ENCODE measurements at places on chromosomes 3 and 15.

GRCh38 chr3:48299746-48300712 is 33.4 kb downstream of the SPINK8 start:
- DNase-seq = peak; percentile 4

DNA sequence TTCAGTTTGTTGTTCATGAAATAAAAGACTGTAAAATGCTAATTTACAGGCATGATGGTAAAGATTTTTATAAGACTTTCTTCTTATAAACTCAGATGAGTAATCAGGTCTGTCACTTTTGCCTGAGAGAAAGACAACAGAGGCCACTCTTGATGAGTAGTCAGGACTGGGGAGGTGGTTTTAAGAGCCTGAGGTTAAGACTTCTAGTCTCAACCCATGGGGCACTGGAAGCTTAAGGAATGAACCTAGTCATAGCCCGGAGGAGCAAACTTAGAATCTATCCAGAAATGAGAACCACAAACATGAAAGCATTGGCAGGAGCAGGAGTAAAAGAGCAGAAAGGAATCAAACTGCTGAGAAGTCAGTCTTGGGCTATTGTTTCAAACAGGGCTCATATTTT is 846.3 kb upstream of the ARPP21 start:
- no peak for DNase-seq

GRCh38 chr15:89171136-89172072 is 50.0 kb downstream of the RLBP1 start:
- DNase-seq = peak; percentile 48

DNA sequence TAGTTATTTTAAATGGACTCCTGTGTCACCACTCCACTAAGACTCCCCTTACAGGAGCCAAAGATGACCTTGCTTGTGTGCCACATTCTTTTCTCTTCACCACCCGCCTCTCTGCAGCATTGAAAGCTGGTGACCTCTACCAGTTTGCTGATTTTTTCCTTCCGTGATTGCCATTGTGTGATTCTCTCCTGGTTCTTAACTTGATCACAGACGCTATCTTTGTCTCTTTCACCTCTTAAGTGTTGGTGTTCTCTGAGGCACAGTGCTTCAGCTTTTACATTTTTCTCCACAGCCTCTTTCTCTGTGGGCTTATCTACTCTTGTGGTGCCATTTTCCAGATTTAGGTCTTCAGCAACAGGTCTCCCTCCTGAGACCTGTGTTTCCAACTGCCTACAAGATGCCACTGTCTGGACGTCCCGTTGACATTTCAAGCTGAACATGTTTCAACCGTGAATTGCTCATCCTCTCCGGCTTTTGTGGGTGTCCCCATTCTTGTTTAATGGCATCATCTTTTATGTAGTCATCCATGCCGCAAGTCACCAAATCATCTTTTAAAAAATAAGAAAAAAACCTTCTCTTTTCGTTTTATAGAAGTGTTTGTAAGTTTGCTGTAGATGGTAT is 26.5 kb downstream of the IQGAP1 start:
- DNase-seq = peak; percentile 88

- no peak for DNase-seq
These were observed 117.5 kb downstream of the PDCD6IP start for GRCh38 chr3:33915796-33916546.

DNA sequence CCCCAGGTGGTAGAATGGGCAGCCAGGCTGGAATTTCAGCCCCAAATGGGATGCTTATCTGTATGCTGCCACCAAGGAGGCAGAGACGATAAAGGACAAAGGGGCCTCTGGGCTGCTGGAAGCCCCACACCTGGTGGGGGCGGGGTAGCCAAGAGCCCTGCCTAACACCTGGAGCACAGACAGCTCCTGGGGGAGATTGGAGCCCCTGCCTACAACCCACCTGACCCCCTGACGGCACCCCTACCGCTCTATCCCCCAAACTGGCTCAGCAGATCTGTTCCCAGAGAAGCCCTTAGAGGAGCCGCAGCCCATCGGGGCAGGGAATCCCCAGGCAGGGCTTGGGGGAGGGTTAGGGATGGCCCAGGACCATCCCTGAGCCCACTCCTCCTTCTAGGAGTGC is 15.8 kb upstream of the SEMA3F start:
- no peak for DNase-seq

GRCh38 chr3:181278468-181279238 is 289.1 kb upstream of the DNAJC19 start:
- peak; percentile 1 for DNase-seq

DNA sequence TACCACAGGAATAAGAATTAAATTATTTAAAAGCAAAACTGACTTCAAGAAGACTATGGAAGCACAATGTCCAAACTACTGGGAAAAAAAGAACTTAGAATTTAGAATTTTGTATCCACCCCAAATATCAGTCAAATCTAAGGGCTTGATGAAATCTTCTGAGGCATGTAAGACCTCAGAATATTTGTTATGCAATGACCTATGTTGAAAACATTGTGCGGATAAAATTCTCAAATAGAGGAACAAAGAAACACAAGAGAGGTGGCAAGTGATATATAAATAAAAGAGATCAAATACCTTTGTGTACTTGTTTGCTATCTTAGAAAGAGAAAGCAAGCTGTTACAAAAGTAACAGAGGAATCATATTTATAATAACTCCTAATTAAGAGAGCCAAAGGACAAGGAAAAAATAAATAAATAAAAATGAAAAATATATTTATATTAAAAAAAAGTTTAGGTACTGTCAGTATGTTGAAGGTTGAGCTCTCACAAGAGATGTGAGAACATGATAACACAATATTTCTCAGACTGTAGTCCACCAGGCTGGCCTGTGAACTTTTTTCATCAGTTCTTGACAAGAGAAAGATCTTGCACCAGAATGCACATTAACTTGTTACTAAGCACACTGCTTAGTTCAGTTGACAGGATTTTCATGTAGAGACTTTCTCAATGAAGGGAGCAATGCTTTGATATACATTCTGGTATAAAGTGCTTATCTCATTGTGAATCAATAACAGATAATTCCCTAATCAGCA is 50.0 kb downstream of the CPA3 start:
- no peak for DNase-seq

DNA sequence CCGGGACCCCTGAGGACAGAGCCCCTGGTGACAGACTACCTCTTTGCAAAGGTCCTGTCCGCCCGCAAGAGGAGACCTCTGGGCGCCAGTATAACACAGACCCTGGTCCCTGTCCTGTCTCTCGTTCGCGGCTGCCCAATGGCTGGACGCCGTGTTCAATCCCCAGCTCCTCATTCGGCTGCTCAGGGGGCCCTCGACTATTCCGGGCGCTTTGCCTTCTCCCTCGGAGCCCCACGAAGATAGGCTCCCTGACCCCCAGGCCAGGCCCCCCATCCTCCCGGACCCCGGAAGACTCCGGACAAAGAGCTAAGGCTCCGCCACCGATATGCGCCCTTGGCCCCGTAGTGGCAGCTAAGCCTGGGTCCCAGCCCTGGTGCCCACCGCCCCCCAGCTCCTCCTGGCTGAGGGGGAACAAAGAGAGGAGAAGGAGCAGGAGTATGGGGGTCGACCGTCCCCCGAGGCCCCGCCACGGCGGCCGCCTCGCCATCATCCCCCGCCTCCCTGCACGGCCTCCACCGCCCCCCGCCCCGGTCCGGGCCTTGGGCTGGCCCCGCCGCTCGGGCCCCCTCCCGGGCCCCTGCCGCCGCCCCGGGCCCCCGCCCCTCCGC is 437 bp downstream of the CELSR3 start:
- no peak for DNase-seq

DNA sequence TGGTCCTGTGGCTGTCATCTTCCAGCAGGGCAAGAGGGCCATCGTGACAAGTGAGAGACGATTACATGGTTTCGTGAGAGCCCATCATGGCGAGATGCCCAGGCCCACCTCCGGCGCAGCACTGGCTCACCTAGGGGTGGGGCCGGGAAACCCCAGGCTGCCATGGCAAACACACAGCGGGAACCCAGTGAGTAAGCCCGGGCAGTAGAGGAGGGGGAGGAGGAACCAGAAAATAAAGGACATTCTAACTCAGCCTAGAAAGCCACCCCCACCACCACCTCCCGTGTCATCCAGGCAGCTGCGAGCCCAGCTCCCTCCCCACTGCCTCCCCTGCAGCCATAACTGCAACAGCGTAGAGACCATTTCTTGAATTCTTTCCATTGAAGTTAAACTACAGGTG is 52.3 kb downstream of the PCSK6 start:
- no peak for DNase-seq

GRCh38 chr3:27024493-27024892 is 344.7 kb downstream of the NEK10 start:
- no peak for DNase-seq

- no peak for DNase-seq
These were observed 84.6 kb upstream of the WDR72 start for GRCh38 chr15:53843869-53844569.

GRCh38 chr3:157755233-157755632 is 252.0 kb upstream of the VEPH1 start:
- no peak for DNase-seq

DNA sequence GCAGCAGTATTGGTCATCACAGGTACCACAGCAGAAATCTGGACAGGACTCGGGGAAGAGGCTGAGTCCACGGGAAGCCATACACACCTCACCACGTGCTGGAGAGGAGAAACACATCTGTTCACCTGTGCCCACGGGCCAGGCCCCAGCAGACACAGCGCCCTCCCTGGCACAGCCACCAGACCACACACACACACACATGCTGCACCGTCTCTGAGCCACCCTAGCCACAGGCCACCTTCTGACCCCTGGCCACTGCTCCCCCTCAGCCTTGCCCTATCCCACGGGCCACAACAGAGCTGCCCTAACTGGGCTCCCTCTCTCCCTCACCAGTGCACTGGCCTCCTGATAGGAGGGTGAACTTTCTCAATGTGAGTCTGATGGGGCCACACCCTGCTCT is 2.8 kb downstream of the SHISA5 start:
- DNase-seq = no peak

GRCh38 chr3:170563712-170564423 is 22.0 kb downstream of the SLC7A14 start:
- DNase-seq = peak; percentile 64

DNA sequence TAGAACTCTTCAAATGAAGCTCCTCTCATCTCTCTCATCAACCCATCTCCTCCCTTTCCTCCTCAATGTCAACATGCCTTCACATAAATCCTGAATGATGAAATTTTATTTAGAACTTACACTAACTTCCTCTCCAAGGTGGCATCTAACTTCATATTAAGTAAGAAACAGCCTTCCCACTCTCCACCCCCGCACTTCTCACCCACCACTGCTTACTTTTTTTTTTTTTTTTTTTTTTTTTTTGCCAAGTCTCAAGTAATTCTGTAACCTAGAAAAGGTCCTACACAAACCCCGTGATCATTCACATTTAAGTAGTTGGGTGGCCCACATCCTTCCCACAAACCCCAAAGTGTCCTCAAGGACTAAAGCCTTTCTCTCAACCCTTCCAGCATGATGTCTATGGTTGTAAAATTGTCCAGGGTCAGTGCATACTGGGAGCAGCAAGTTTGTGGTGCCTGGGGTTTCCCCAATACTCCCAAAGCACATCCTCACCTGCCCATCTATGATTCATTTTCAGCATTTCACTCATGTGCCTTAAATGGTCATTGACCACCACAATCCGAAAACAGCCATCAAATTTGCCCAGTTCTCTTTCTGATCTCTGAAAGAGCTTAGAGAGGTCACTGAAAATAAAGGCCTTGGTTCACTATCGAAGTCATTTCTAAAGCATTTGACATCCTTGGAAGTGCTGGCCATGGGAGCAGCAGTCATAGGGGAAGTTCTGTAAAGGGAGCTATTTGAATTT is 47.2 kb downstream of the CD86 start:
- DNase-seq = no peak

GRCh38 chr3:110903771-110904519 is 167.7 kb upstream of the NECTIN3 start:
- no peak for DNase-seq

GRCh38 chr3:145817870-145818483 is 343.0 kb downstream of the PLOD2 start:
- no peak for DNase-seq

- no peak for DNase-seq
These were observed 908.9 kb downstream of the ROBO1 start for GRCh38 chr3:78858910-78859309.

DNA sequence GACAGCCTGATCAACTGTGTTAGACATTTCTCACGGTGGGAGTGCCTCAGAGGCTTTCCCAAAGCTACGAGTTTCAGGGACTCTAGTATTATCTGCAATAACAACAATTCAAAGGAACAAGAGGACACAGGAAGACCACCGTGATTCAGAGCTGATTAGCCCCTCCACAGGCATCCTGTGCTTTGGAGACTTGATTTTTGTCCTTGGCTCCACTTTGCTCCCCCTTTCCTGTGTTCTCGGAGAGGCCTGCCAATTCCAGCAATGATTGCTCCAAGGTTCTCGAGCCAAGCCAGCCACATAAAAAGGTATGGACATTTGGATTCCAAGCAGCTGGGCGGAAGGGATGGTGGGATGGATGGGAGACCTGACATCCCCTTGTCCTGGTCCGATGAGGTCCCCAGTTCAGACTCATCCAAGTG is 14.3 kb downstream of the EHD4 start:
- DNase-seq = no peak

DNA sequence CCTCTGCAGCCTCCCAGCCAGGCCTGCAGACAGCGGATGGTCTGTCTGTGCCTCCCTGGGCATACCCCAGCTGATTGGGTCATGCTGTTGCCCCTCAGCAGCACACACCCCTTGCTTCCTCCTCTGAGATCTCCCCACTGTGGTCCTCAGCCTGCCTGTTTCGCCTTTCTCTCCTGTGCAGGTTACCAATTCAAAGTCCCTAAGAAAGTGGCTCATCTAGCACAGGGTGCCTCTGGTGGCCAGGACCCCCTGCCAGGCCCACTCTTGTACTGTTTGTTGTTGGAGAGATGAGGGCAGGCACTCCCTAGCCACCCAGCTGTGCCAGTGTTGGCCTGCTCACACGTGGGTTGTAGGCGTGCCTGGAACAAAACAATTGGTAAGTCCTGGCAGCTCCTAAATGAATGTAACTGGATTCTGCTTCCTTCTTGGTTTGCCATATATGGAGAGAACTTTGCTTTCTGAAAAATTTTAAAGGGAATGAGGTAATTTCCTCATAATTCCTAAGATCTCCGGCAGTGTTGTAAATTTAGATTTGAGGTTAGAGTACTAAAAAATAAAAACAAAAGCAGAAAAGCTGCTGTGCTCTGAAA is 213.2 kb upstream of the IL12A start:
- DNase-seq = peak; percentile 82

DNA sequence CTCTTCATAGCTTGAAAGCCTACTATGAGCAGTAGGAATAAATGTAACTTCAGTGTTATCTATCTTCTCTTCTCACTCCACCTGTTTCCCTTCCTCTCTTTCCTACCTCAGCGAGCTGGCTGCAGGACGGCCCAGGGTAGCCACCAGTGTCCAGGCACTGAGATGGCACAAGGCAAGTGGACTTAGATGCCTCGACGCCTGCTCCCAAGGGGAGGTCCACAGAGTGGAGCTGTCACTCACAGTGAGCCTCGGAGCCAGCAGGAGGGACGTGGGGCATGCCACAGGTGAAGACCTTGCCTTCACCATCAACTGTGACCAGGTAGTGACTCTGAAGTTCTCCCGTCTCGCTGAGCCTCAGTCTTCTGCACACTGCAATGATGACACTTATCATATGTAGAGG is 88.2 kb downstream of the PCSK6 start:
- DNase-seq = no peak

- DNase-seq = no peak
These were observed 161.4 kb downstream of the WNT7A start for GRCh38 chr3:13718436-13718835.

All from fibroblast of villous mesenchyme (primary cell).